ENCODE measurements at places on chromosomes 4 and X.
A peak's percentile ranks its signal among the peaks of the same experiment; 100 is the strongest.

- DNase-seq: no peak
Measured at GRCh38 chr4:4507923-4508322, 33.9 kb downstream of the STX18 start.

DNA sequence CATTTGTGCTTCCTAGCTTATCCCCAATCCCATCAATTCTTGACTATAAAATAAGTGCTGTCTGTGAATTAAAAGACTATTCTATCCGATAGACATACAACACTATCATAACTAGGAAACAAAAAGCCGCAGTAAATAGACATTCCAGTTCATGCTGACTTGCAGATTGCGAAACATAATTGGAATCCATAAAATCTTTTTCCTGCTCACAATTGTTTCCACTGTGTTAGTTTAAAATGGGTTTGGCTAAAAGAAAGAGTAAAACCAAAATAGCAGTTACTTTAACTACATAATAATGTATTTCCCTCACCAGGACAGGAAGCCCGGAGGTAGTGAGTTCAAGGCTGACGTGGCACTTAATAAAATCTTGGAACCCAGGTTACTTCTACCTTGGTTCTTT, 17.2 kb downstream of the SMIM31 start:
- DNase-seq: no peak

DNA sequence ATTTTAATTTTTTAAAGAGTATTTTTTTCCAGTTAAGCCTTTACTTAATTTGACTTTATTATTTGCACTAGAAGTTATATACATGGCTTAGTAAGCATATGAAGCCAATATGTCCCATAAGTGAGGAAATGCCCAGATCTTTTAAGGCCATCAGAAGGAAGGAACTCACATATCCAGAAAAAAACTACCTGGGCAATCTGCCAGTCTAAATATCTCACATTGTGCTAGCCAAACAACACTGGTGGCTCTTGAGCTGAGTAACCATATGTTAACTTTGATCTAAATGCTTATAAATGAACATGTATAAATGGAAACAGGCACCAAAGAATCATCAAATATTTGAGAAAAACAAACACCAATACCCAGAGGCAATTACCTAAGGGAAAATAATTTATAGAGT, 138.6 kb upstream of the APOOL start:
- no peak for DNase-seq

DNA sequence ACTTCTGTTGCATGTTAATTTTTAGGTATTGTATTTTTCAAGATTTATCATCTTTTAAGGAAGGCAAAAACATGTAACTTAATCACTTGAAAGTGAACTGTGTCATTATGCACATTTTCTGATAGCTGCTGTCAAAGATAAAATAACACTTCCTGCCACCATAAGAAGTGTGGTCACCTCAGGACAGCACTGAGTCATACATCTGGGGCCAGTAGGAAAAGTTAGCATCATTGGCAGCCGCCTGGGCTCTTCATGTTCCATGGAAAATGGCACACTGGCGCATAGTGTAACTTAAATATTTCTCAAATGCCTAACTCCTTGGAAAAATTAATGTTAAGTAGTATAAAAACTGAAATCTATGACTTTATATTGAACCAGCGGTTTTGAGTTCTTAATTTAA, 24.2 kb downstream of the CNKSR2 start:
- DNase-seq: no peak

GRCh38 chrX:29870608-29871007, 344.8 kb upstream of the MAGEB2 start:
- DNase-seq: no peak

DNA sequence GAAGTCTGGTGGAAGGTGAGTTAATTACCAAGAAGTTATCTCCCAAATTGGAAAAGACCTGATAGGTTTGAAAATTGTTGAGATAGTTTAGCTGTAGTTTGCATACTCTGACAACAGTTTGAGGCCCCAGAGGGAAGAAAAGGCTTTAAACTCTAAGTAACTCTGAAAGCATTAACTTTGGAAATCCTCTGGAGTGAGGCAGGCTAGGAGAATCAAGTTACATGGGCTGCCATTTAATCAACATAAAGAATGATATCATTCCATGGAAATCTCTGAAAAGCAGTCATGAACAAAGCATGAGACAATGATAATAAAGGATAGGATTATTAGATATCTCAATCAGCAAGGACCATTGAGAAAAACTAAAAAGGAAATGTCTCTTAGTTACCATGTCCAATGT, 647.1 kb downstream of the ANKRD50 start:
- DNase-seq: no peak

- no peak for DNase-seq
Measured at GRCh38 chr4:55071951-55072350, 53.4 kb downstream of the KDR start.

GRCh38 chr4:110170861-110171260, 27.6 kb downstream of the ELOVL6 start:
- no peak for DNase-seq

DNA sequence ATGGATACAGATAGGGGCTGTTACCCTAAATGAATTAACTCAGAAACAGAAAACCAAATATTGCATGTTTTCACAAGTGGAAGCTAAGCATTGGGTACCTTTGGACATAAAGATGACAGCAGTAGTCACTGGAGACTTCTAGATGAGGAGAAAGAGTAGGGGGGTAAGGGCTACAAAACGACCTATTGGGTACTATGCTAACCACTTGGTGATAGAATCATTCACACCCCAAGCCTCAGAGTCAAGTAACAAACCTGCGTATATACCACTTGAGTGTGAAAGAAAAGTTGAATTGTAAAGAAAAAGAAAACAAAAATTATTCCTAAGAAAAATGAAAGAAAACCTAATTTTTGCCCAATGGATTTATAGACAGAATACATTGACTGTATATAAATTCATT, 7.7 kb upstream of the ARAP2 start:
- no peak for DNase-seq

DNA sequence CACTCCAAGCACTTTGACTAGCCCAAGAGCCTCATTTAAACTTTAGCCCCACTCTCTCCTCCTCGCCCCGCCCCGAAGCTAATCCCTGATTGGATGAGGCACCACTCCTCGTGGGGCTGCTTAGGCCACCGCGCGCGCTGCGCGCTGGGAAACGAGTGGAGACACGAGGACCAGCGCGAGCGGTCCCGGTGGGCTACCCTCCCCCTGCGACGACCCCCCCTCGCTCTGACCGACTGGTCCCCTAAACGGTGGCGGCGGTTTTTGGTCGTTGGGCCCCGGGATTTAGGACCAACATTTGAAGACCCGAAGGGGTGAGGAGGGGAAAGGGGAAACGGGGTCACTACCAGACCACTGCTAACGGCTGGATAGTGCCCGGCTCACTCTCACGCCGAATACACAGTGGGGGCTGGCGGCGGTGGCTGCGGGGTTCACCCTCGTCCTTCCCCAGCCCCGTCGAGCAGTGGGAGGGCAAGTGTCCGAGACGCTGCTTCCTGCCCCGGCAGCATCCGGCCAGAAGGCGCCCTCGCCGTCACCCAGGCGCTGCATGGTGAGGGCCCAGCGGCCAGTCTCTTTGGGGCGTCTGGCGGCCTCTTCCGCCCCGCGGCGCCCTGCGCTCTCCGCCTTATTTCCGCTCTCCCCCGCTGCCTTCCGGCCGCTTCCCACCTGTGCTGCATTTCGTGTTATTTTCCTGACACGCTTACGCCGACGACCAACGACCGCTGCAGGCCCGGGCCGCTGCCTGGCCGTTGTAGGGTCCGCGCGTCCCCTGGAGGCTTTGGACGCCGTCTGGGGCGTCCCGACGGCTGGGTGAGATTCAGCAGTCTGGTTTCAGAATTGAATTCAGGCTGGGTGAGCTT, at the start of gene RBM46:
RBM46 (plus strand) TSS at position 147 of the 857 bp plus-strand sequence. CDS start 15,481 bp downstream, outside the sequence.
- DNase-seq: no peak

- DNase-seq: no peak
Measured at GRCh38 chrX:69016293-69016941, 148.8 kb downstream of the PJA1 start.

GRCh38 chr4:166198041-166198440, 325.0 kb downstream of the TLL1 start:
- no peak for DNase-seq

GRCh38 chrX:12153741-12154140, 15.5 kb downstream of the FRMPD4 start:
- DNase-seq: no peak

DNA sequence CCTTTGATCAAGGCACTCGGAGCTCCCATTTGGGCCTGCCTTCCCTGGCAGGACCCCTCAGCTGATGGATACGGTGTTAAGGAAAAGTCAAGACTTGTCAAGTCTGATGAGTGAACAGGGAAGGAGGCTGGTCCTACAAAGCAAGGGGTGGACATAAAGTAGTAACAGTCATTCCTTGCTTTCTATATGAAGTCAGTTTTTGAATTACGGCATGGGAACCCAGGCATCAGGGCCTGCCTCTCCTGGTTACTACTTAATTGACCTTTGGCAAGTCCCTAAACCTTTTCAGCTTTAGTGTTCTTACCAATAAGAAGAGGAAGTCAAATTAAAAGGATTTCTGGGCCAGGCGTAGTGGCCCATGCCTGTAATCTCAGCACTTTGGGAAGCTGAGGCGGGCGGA, 7.0 kb downstream of the CHST7 start:
- no peak for DNase-seq

DNA sequence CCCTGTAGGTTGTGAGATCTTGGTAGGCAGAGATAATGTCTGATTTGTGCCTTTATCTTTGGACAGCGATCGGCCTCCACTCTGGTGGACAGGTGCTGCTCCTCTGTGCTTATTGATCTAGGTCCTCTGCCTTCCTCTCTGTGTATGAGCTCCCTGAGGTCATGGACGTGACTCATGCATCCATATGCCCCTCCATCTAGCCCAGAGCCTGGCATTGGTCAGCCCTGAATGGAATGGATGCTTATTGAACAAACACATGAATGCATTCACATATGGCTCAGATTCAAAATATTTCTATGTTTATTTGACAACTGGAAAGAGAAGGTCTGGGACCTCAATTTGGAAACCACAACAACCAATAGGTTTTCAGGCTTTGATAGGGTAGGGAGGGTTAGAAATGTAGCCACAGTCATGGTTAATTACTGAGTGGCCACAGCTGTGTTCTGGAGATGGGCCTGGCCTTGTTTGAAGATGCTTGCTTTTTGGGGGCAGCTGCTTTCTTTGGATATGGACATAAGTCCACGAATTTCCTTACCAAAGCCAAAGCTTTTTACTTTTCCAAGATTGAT, 76.2 kb downstream of the SEL1L3 start:
- no peak for DNase-seq

- DNase-seq: no peak
Measured at GRCh38 chr4:18844726-18845125, 823.2 kb upstream of the LCORL start.

GRCh38 chr4:81538716-81539427, 67.2 kb upstream of the RASGEF1B start:
- no peak for DNase-seq

- peak; percentile 2 for DNase-seq
Measured at GRCh38 chrX:63754136-63754859, 30.7 kb downstream of the ARHGEF9 start.

- DNase-seq: no peak
Measured at GRCh38 chrX:122622795-122623194, 561.3 kb upstream of the GRIA3 start.

- no peak for DNase-seq
Measured at GRCh38 chr4:4248885-4249203, 821 bp upstream of the TMEM128 start.

DNA sequence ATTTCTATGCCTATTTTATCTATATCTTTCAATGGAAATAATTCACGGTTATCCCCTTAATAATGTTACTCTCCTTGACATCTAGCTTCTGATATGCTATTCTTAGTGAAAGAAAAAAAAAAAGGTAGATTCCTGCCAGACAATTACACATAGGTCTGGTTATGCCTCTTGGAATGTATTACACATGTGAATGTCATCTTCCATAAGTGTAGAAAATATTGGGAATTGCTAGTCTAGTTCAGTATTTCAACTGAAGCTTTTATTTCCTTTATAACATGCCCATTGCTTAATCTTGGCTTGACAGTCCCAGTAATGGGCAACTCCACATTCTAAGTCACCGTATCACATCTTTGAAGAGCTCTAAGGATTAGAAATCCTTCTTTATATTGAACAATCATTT, 25.4 kb upstream of the PPP1R2C start:
- no peak for DNase-seq

DNA sequence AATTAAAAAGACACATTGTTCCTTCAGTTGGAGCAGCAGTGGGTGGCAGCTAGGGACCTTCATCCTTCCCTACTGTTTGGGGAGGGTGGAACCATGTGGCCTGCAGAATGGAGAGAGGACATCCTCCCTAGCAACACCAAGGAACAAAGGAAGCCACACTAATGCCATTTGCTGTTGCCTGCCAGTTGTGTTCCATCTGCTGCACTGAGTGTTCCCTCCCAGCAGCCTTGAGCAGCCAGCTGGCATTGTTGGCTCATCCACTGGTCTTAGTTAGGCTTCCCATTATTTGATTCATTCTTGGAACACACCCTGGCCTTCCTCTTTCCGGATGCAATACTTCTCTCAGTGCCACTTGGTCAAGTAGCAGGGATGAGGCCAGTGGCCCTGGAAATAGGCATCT, 25.0 kb upstream of the HMGB3 start:
- DNase-seq: no peak

DNA sequence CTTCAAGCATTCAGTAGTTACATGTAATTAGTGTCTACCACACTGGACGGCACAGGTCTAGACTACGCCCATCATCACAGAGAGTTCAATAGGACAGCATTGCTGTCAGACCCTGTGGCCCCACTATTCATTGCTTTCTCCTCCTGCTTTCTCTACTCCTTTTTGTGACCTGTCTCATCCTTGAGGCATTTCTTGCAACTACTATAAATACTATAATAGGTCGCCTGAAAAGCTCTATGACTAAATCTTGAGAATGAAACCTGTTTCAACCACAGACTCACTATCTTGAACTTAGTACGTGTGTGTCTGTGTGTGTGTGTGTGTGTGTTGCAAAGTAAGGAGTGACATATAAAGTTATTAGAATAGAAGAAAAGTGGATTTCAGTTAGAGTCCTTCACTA, 252.9 kb upstream of the KLF3 start:
- no peak for DNase-seq

GRCh38 chrX:138761380-138761779, 49.9 kb upstream of the FGF13 start:
- DNase-seq: no peak

GRCh38 chr4:76639288-76639687, 204.3 kb downstream of the SHROOM3 start:
- no peak for DNase-seq

- DNase-seq: no peak
Measured at GRCh38 chr4:115720611-115721010, 607.2 kb upstream of the NDST4 start.

DNA sequence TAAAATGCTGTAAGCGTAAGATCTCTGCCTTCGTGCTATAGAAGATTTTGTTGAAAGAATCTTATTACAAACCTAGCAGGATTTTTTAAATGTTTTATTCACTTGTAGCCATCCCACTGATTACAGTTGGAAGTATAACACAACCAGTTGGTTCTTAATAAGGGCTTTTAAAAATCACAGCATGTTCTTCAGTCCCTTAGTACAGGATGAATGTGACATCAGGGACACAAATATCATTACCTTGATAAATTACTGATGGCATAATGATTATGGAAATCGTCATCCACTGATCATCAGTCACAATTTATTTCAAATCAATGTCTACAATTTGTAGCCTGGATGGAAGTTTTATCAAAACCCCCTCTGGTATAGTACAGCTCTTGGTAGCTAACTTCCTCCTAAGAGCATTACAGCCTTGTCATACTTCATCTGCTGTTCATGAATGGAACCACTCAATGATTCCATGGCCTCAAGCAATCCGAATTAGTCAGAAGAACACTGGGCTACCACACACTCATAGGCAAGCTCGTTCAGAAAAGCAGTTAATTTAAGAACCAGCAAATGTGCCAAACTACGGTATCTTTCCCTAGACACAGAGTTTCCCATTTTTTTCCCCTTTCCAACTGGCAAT, 389.2 kb upstream of the TENM3 start:
- DNase-seq: no peak

GRCh38 chr4:87419578-87420249, 2.7 kb upstream of the NUDT9 start:
- DNase-seq: no peak

Measured in stimulated activated CD8-positive, alpha-beta memory T cell treated with anti-CD3 and anti-CD28 coated beads, Interleukin-15, amount 100 ng/mL, for 24 hours (primary cell).